ENCODE measurements at places on chromosomes 6 and 20. TPM values are rescaled to one million over a fixed set of nuclear protein-coding genes. Genes with fewer than 3 reads are reported as not detected.

The GSTA2 gene
- total RNA-seq = not detected

The MAS1 gene
- not detected for total RNA-seq

The SMOC2 gene
- 14.4 TPM for total RNA-seq

The FARS2 gene
- 24.3 TPM for total RNA-seq

The ZNF334 gene
- 0.96 TPM for total RNA-seq

The NKX2-2 gene
- not detected for total RNA-seq

The SIRPB2 gene
- 30.9 TPM for total RNA-seq

The PPARD gene
- total RNA-seq = 10.7 TPM

The SYNDIG1 gene
- total RNA-seq = 0.15 TPM

The CALHM5 gene
- total RNA-seq = 1.6 TPM

GRCh38 chr6:73978330-73978729 is 282.3 kb downstream of the CD109 start:
- DNase-seq = no peak

DNA sequence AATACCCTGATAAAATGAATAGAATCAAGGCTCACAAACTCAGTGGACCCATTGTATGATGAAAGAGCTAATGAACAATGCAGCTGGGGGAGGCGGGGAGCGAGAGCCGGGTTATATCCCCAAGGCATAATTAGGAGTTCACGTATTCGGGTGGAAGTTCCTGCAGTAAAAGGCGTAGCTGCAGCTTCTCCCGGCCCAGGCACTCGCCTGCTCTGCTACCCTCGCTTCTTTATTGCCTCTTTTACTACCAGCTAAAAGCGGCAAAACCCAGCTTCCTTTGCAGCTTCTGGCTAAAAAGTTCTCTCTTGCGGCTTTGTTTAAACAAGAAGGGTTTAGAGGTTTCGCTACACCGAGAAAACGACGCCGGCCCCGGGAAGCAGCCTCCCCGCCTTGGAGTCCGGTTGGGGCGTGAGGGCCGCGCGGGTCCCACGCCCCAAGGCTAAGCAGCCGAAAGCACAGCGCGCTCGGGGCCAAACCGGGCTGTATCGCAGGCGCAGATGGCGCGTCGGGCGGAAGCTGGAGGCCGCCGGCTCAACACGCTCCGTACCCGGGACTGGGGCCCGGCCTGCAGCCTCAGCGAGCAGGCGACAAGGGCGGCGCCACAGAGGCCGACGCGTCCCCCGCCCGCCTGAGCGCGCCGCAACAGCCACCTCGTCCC is 1.6 kb downstream of the ZBTB2 start:
- DNase-seq = peak; percentile 61

DNA sequence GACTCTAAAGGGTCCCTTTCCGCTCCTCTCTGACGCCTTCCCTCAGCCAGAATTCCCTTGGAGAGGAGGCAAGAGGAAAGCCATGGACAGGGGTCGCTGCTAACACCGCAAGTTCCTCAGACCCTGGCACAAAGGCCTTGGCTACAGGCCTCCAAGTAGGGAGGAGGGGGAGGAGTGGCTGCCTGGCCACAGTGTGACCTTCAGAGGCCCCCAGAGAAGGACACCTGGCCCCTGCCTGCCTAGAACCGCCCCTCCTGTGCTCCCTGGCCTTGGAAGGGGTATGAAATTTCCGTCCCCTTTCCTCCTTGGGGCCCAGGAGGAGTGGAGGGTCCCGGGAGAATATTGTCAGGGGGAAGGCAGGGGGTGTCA is 2.7 kb downstream of the VEGFA start:
- DNase-seq = no peak

GRCh38 chr6:136947037-136947436 is 24.9 kb downstream of the SLC35D3 start:
- no peak for DNase-seq

GRCh38 chr6:119183457-119183856 is 105.0 kb upstream of the FAM184A start:
- no peak for DNase-seq

DNA sequence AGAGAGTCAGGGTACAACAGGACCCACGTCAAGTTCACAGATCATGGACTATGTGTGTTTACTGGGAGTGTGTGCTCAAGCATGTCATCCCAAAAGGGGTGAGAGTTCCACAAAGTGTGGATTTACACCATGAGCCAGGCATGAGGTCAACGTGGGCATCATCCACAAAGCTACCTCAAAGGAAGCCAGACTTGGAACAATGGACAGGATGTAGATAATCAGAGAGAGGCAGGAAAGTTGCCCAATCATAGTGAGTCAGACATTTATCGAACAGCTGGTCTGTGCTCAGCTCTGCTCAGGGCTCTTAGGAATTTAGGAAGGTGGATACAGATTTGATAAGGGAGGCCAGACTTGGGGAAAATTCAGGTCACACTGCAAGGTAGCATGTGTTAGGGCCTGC is 317.2 kb upstream of the CDYL start:
- no peak for DNase-seq

DNA sequence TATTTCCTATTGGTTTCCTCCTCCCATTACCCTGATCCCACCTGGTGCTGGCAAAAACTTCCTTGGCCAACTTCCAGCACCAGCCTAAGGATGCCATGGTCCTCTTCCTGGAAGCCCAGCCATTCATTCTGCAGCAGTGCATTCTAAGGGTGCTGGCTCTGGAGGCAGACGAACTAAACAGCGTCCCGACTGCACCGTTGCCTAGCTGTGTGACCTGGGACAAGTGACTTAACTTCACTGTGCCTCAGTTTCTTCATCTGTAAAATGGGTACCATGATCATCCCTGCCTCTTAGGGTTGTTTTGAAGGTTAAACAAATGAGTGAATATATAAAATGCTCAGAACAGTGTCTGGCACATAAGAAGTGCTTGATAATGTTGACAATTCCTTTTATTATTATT is 120.9 kb upstream of the ZNF217 start:
- DNase-seq = no peak

DNA sequence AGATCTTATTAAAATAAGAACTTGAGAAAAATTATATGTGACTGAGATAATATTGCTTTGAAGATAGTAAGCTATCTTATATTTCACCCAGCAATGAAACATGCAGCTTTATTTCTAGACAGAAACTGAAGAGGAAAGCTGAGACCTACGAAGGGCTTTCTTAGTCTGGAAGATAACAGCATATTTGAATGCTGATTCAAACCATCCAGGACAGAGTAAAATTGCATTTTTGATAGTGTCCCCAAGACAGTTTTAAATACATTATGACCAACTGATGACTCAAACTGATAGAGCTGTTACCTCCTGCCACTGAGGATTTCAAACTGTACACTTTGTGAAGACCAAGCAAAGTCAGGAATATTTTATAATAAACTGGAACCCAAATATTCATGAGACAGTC is 409.6 kb downstream of the GRIK2 start:
- DNase-seq = no peak

DNA sequence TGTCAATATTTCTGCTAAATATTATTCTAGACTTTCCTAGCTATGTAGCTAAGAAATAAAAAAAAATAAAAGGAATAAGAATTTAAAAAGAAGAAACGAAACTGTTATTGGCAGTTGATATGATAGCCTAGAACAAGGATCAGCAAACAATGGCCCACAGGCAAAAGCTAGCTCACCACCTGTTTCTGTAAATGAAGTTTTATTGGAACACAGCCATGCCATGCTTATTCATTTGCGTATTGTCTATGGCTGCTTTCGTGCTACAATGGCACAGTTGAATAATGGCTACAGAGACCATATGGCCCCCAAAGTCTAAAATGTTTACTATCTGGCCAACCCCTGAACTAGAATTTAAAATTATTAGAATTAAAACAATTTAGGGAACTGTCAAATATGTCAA is 952.6 kb upstream of the MAP3K7 start:
- DNase-seq = no peak

All from breast epithelium (tissue), 4 donors.